ENCODE measurements at places on chromosomes 3 and 15.
A peak's percentile ranks its signal among the peaks of the same experiment; 100 is the strongest.

DNA sequence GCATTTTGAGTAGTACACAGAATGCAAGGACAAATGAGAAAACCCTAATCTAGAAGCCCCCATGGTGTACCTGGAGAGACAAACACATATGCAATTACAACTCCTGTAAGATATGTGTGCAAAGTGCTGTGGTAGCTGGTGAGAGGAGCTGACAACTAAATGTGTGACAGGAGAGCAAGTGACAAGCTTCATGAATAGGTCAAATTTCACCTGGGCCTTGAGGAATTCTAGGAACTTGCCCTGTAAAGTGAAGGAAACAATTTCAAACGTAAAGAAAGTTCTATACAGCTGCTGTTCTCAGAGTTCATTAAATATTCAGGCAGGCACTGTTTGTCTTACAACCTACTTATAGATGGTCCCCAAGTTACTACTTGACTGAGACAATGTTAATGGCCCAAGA is 437.0 kb downstream of the TUSC7 start:
- DNase-seq, result no peak

GRCh38 chr15:67945131-67945530 is 105.3 kb upstream of the RNU6-1 start:
- DNase-seq, result no peak

- no peak for DNase-seq
Measured at GRCh38 chr3:105260385-105260784, 106.3 kb upstream of the ALCAM start.

DNA sequence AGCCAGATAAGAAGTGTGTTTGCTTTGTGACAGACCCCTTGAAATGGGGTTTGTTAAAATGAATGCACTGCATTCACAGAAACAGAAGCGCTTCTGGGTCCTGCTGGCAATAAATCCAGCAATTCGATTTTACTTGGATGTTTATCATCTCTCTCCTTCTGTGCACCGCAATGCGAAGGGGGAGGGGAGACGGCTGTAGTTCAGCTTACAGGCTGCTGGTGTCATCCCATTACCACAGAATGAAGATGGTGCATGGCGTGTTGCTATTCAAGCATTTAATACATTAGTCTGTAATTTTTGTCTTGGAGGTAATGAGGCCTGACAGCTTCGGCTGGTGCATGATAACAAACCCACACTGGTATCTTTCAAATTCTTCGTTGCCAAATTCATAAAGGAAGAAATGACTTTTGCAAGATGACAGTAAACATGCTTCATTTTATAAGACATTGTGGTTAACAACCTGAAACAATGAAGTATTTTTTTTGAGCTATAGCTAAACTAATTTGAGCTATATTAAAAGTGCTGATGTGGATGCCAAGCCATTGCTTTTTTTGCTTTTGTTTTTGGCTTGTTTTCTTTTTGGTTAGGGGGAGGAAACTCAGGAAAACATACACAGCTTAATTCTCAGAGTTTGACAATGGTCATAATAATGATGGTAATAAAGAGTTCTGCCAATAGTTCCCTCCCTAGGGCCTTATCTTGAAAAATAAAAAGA is 418.3 kb downstream of the OTOL1 start:
- no peak for DNase-seq

DNA sequence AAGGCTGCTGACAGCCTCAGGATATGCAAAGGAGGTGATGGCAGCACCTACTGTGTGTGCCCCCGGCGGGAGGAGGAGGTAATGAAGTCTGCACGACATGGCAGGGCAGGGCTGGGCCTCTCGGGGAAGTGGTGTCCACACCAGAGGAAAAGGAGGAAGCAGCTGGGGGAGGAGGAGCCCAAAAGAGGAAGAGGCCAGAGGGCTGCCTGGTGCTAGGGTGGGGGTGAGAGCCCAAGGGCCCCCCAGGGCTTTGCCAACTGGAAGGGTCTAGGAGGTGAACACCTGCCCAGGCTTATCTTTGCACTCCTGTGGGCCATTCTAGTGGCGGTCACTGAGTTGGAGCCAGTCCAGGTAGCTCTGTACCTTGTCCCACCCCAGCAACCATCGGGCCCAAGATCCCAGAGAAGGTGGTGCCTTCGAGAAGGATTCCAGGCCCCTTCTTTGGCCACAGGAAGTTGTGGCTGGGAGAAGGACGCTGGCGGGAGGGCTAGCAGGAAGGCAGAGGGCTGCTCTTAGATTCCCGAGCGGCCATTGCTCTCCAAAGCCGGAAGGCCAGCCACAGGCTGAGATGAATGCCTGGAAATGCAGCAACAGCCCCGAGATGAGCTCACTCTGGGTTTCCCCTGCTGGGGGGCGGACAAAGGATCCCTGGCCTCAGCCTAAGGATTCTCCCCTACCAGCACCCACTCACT is 7.0 kb downstream of the GNAI2 start:
- peak; percentile 63 for DNase-seq

- no peak for DNase-seq
Measured at GRCh38 chr15:91710080-91710698, 143.3 kb upstream of the SLCO3A1 start.

GRCh38 chr15:62035256-62035924 is 24.9 kb downstream of the VPS13C start:
- DNase-seq, result no peak

GRCh38 chr15:69573815-69574475 is 121.3 kb downstream of the RPLP1 start:
- DNase-seq, result peak; percentile 59

DNA sequence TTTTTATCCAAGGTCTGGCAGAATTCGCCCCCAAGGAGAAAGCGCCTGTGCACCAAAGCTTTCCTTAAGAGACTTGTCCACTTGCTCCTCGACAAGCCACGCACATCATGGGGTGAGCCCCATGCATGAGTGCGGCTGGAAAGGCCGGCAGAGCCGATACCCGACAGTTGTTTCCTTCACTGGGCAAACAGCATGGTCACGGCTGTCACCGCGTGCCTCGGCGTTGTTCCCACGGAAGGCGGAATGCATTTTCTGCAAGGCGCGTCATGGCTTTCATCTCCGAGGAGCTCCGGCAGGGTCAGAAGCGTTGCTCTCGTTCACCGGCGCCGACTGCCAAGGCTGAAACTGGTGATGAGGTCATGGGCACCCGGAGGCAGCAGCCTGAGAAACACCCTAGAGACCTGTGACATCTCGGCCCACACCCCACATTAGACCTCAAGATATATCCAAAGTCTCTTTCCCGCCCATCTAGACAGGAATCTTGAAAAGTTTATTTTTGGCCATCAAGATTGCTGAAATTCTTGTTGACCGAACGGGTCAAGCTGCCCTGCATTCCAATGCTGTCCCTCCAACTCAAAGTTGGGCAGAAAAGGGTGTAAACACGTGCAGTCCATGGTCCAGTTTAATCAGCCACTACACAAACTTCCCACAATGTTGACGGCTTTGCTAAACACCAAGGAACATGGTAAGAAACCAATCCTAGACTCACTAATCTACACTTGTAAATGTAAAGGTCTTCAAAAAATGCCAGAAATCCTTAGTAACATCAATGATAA is 604 bp upstream of the TJP1 start:
- DNase-seq, result no peak

DNA sequence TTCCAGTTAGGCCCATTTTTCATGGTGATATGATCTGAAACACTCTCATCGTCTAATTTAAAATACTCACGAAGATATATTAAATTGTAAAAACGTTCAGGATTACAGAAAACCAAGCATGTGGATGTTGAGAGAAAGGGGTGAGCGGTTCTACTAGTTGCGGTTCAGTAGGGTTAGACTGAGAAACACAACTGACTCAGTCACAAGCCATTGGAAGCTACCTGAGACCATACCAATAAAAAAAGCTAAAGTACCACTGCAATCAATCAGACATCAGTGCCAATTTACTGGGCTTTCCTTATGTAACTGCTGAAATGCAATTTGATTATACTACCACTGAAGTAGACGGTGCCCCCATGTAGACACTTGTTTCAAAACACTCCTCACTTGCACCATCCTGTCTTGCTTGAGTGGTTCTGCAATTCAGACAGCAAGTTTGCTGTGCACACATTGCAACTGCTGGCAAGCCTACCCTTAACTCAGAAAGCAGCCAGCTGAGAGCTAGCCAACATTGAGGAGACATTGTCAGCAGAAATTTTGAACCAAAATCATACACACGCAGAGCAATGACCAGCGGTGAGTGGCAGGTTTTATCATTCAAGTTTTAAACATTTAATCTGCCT is 368.7 kb upstream of the ARHGEF26 start:
- DNase-seq, result no peak

- no peak for DNase-seq
Measured at GRCh38 chr3:156725682-156726081, 51.3 kb downstream of the TIPARP start.

DNA sequence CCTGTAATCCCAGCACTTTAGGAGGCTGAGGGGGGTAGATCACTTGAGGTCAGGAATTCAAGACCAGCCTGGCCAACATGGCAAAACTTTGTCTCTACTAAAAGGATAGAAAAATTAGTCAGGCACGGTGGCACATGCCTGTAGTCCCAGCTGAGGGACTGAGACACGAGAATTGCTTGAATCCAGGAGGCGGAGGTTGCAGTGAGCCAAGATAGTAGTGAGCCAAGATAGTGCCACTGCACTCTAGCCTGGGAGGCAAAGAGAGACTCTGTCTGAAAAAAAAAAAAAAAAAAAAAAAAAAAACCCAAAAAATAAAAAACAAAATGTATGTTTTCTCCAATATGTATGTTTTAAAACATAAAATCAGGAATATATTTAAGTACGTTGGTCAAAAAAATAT is 16.3 kb downstream of the TARS3 start:
- DNase-seq, result no peak

GRCh38 chr3:57226176-57226575 is 1.4 kb upstream of the APPL1 start:
- no peak for DNase-seq

- no peak for DNase-seq
Measured at GRCh38 chr3:110623571-110623970, 448.0 kb upstream of the NECTIN3 start.

GRCh38 chr3:178690571-178690970 is 154.3 kb downstream of the KCNMB2 start:
- no peak for DNase-seq

DNA sequence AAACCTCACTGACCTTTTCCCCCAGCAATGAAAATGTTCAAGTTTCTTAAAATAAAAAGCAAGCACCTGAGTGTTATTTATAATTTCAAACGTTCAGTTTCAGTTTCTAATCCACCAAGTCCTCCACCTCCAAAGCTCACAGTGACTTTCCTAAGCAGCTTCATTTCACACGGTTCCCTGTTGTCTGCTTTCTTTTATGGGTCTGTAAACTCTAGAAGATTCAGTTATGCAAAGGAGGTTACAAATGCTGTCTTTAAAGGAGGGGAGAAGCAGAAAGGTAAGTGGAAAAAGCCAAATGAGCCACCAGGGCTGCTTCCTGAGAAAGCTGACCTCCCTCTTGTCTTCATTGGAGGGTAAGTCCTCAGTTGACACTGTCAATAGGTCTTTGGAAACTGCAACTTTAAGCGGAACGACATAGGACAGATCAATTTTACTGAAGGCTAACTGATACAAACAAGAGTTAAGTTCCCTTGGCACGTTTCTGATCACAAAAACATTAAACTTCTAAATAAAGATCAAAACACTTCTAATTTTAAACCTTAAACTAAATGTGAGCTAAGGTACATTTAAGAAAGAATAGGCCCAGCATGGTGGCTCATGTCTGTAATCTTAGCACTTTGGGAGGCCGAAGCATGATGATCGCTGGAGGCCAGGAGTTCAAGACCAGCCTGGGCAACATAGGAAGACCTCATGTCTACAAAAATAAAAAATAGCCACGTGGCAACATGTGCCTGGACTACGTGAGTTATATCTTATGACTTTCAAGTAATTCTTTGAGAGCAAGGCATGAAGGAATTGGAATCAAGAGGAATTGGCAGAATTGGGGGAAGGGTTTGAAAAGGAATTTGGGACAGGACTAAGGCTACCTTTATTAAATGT is 151.9 kb upstream of the UBE2E1 start:
- DNase-seq, result no peak

DNA sequence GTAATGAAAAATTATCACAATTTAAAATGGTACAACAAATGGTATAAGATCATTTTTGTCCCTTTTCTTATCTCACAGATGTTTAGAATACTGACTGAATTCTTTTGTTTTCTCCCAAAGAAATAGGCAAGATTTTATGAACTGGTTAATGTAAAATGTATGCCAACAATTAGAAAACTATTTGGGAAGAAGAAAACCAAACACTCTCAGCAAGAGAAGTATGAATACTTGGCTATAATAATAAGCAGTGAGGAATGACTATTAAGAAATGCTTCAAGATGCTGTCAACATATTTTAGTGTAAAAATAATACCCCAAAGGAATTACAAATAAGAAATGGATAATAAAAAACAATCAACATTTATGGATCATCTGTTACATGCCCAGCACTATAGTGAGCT is 18.5 kb downstream of the SHQ1 start:
- DNase-seq, result no peak

GRCh38 chr3:17258823-17259436 is 374.2 kb downstream of the PLCL2 start:
- no peak for DNase-seq

All from activated naive CD4-positive, alpha-beta T cell treated with Interleukin-2 at 50 U/mL for 16 hours (primary cell).